ENCODE measurements at places on chromosomes 6 and 20. TPM values are rescaled to one million over a fixed set of nuclear protein-coding genes. Genes with fewer than 3 reads are reported as not detected.

PRSS35 gene
- 1.6 TPM for total RNA-seq

TFAP2D gene
- total RNA-seq, result not detected

GNAS-AS1 gene
- 0.24 TPM for total RNA-seq

HUS1B gene
- total RNA-seq, result 0.22 TPM

PARD6B gene
- 24.5 TPM for total RNA-seq

OXT gene
- 1.5 TPM for total RNA-seq

MTFR2 gene
- total RNA-seq, result 2.6 TPM

RNF144B gene
- total RNA-seq, result 1.7 TPM

NR2E1 gene
- not detected for total RNA-seq

KIF3B gene
- total RNA-seq, result 9.5 TPM

FAM83C gene
- not detected for total RNA-seq

PNPLA1 gene
- total RNA-seq, result not detected

COL19A1 gene
- not detected for total RNA-seq

ZNF165 gene
- total RNA-seq, result 3.5 TPM
